ENCODE measurements at places on chromosomes 16 and 17.

DNA sequence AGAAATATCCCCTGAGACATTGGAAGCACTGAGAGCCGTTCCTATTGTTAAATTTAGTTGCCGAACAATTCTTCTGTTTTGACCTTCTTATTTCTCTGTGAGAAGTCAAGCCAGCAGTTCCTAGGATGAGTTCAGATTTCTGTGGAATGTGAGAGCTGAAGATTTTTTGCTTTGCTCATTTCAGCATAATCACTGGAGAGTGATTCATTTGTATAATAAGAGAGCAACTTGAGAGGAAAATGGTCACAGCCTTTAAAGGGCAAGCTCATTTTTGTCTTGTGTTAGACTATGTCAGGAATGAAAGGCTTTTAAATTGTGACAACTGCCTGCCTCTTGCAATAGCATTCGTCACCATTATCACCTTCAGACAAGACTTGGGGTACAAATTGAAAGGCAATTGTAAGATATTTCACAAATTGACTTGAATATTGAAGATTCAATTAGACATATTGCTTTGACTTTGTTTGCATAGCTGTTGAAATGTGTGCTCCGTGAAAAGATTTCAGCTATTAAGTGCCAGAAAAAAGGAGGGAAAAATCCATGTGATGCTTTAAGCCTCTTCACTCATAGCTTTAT is 900.0 kb upstream of the GOT2 start:
- DNase-seq, result no peak

DNA sequence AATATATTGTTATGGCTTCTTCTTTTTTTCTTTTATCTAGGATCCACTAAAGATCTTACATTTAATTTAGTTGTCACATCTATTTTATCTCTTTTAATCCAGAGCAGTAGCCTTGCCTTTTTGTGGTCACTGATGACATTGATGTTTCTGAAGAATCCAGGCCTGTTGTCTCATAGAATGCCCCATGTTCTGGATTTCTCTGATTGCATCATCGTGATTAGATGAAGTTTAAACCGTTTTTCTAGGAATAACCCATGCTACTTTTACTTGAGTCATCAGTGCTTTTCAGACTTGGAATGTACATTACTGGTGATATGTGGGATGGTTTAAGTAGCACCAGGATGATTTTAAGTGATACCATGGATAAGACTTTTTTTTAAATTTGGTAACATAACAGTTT is 106.4 kb upstream of the CES5A start:
- DNase-seq, result no peak

DNA sequence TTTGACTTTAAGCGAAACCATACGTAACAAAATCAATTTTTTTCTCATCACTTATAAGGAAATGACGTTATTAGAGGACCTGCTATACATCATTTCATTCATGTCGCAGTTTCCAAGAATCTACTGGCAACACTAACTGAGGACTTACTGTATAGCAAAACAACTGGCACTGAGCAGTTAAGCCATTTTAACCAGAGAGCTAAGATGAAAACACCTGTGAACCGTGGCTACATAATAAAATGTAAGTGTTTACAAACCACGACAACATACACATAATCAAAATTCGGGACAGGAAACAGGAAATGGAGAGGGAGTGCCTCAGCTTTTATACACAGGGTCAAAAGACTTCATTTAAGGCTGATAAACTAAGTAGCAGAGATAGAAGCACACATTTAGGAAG is 29.5 kb downstream of the METTL16 start:
- no peak for DNase-seq

GRCh38 chr16:51949282-51949681 is 597.7 kb downstream of the TOX3 start:
- DNase-seq, result no peak

- no peak for DNase-seq
These were observed 2.7 kb downstream of the C1QTNF1 start for GRCh38 chr17:79026376-79027273.

DNA sequence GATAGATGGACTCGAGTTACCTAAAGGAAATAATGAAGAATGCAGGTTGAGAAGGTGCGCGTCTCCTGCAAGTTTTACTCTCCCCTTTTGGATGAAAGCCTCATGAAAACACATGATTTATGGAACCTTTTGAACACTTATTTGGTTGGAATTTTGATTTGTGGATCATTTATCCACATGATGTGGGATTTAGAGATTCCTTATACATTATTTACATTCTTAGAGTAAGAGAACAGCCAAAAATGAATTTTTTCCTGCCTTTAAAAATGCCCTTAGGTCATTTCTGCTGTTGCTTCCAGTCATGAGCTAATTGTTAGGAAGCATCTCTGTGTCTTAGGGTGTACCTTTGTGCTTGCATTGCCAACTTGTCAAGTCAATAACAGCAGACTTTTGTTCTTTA is 99.9 kb downstream of the RPTOR start:
- DNase-seq, result no peak

- DNase-seq, result peak; percentile 15
These were observed 18.0 kb downstream of the FAM234A start for GRCh38 chr16:252366-253337.

GRCh38 chr16:4241258-4241927 is 487 bp downstream of the SRL start:
- DNase-seq, result no peak

GRCh38 chr17:50562242-50563091 is 2.0 kb downstream of the CACNA1G start:
- no peak for DNase-seq

DNA sequence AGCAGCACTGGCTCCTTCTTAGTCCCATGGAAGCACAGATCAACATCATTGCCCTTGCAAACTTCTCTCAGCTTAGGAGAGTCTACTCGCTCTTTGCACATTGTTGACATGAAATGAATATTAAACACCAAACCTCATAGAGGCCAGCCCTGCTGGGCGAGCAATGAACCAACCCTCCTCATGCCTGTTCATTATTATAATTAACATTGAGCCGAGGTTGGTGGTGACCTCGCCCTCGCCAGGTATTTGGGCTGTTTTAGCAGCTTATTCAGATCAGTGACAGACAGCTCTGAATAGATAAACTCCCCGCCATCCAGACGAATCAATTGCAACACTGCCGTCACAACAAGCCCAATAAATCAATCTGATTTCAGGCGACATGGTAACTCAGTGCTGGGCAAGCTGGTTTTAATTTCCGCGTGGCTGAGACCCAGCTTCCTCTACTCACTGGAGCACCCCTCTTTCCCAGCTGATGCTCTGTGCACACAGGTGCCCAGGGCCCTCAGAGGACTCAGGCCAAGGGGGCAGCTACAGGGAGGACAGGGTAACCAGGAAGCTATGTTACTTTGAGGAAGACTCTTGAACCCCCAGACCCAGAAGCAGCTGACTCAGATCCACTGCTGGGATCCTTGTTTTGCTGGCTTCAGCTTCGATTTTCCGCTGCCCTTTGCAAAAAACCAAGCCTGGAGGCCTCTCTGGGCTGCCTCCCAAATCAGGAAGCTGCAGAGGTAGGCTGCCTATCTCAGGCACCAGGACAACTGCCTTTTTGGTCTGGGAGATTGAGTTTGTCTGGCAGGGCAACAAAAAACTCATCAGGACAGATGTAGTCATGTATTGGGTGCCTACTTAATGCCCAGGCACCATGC is 10.7 kb upstream of the SEZ6 start:
- DNase-seq, result no peak

DNA sequence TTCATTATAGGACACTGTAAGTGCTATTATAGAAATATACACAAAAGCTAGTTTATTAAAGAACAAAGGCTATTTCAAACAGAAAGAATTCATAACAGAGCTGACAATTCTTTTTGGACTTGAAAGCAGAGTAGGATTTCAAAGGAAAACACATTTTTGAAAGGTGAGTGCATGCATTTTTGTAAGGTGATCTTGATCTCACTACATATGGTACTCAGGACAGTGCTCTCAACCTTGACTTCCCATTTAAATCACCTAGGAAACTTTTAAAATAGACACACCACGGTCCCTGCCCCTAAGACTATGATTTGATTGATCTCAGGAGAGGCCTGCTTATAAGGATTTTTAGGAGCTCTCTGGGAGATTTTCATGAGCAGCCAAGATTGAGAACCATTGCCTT is 1362.0 kb downstream of the CDH8 start:
- DNase-seq, result no peak

GRCh38 chr17:31869031-31869430 is 10.0 kb upstream of the COPRS start:
- DNase-seq, result no peak

DNA sequence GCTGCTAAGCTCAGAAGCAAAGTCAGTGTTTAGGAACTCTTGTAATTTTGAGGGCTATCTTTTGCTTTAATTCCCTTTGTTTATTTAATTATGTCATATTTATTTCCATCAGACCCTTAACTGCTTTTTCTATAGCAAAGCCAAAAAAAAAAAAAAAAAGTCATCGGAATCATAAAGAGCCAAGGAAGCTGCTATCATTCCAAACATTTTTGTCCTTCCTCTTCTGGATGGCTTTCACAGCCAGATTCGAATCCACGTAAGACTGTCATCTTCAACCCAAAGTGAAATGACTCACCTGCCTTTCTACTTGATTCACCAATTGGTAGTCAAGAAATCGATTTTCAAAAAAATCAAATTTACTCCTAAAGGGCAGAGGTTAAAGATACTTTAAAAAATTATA is 38.4 kb downstream of the WIPI1 start:
- DNase-seq, result no peak

DNA sequence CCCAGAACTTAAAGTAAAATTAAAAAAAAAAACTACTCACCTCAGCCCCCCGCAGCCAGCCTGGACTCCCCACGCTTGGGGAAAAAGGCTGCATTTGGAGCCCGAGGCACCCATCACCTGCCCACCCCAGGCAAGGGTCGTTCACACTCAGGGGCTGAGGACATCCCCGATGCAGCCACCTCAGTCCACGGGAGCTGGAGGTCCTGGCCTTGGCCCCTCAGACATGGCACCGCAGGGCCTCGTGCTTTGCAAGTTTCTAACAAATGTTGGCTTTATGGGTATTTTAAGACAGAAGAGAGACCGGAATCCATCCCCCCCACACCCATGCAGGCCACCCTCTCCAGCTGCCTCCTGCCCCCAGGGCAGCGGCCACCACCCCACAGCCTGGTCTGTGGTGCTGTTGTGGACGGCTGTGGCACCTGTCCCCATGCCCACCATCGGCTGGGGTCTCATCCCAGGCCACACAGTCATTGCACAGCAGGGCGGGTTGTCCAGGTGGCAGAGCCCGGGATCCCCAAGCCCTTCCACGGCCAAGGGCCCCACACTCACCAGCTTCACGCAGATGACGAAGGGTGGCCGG is 116.4 kb upstream of the ZNF750 start:
- DNase-seq, result no peak

DNA sequence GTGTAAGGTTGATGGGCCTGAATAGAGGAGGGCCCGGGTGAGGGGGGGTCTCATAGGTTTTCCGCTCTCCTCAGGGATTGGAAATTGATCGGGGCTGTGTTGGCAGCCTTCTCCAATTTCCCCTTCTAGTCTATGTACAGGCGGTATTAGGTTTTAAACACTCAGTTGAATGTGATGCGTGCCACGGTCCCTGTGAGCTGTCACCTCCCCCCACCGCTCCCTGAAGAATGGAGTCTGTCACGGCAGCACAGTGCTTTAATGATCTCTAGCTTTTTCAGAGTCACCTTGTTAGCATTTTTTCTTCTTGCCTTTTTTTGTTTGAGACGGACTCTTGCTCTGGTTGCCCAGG is 800 bp downstream of the COX4I1 start:
- peak; percentile 26 for DNase-seq

- no peak for DNase-seq
These were observed 5.3 kb downstream of the CA7 start for GRCh38 chr16:66849549-66849948.

Measured in stimulated activated CD4-positive, alpha-beta T cell treated with anti-CD3 and anti-CD28 coated beads, Interleukin-12 subunit alpha, Interleukin-12 subunit beta, amount 100 ng/mL, for 4 hours (primary cell).